ENCODE measurements at places on chromosomes 2 and 18. TPM values are rescaled to one million over a fixed set of nuclear protein-coding genes. Genes with fewer than 3 reads are reported as not detected.

DNA sequence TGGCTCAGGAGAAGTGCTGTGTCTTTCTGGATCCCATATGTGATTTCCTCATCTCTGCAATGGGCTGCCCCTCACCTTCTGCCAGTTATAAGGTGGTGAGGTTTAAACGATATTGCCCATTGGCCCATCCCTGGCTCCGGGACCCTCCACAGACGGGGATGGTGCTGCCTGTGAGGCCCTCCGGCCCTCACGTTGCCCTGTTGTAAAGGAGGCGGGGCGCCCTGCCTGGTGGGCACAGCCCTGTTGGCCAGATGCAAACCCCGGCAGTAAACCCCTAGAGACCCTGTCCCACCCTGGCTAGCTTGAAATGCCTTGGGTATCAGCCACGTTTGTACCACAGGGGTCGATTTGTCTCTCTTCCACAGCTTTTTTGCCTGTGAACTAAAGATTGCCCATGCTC, 7.4 kb downstream of the ARHGEF4 start:
- no peak for DNase-seq

- no peak for DNase-seq
Observed at GRCh38 chr2:137333386-137334165, 568.2 kb downstream of the THSD7B start.

DNA sequence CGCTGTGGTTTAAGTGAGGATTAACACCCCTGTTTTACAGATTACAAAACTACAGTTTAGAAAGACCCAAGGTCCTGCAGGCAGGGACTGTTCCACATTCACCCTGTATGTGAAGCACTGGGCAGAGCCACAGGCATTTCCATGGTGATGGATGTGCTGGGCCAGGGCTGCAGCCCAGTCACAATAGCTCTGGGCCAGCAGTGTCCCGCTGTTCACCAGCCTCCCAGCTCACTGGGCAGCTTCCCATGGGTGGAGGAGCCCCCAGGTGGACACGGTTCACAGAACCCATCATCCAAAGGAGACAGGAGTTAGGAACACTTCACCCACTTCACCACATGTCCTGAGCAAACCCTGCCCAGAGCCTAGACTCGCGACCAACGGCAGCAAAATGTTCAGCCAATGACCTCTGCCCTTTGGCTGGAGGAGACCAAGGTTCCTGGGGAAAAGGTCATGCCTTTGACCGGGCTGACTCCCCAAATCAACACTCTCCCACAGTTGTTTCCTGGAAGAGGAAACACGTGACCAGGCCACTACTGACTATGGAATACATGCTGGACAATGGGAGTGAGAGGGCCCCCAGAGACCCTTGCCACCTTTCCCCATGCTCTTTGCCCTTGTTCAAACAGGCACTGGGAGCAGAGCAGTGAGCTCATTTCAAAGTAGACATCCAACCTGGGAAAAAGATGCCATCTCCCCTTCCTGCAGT, 28.0 kb upstream of the SLC35F6 start:
- no peak for DNase-seq

DNA sequence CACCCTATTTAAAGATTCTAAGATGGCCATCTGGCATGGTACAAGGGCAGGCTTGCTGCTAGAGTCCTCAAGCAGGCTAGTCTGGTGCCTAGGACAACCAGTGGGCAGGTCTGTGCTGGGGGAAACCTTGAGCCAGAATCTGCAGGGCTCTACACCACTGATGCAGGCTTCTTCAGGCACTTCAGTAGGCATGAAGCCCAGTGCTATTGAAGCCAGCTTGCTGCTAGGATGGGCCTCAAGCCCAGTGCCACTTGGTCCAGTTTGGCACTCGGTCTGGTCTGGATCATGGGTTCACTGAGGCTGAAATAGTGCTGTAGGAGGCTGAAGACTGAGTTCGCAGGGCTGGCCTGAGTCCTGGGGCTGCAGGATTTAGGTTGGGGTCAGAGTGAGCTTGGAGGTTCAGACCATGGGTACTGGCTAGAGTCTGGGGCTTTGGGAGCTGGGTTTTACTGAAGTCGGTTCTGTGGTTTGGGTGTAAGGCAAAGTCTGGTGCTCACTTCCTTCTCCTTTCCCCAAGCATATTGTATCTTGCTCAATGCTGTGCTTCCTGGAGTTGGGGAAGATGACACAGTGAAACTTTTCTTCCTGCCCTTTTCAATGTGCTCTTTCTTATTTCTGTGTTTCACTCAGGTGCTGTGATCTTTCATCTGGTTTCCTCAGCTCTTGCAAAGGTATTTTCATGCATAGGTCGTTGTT, 41.2 kb downstream of the SP100 start:
- no peak for DNase-seq

Gene RMDN2
- total RNA-seq, result 11.5 TPM

Gene MARCO
- 6.9 TPM for total RNA-seq

Gene R3HDM1
- total RNA-seq, result 17.7 TPM

- DNase-seq, result no peak
Observed at GRCh38 chr2:161337247-161337646, 29.0 kb downstream of the PSMD14 start.

DNA sequence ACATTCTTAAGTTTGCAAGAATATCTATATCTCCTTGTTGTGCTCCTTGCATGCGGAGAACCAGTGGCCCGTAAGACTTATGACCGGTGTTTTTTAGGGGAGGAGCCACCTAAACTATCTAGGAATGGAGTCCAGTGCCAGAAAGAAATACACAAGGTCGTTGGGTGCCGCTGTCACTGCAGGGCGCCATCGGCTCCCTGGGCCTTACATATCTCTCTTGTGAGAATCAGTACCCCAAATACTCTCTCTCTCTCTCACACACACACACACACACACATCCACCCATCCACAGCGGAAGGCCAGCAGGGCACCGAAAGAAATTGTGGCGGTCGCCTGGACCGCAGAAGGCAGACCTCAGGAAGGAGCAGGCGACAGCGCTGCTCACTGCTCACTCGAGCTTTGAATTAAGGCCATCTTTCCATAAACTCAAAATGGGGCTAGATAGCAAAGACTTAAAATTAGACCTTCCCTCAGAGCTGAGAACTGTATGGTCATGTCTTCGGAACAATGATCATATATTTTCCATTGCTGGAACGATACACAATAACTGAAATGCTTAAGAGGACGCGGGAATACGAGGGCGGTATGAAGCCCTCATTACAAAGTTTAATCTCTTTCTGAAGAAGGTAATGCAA, 10.4 kb downstream of the NR4A2 start:
- no peak for DNase-seq

Gene FBXO15
- total RNA-seq, result 0.64 TPM

Gene FOXI3
- total RNA-seq, result not detected

DNA sequence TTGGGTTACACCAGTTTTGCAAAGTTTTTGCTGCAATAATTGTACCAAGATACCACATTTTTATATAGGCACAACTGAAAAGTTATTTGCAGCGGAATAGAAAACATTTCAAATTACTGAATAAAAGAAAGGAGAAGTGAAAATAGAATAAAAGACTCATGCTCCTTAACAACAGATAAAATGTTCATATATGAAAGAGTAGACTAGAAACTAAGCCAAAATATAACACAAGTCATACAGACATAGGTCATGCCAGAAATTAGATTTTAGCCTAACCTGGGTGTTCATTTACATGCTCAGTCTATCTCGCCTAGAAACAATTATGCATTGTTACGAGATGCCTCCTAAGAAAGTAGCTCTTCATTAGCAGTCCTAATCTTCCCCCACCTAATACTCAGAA, 16.4 kb upstream of the MAP3K20 start:
- no peak for DNase-seq

Gene PLEKHM3
- 35.0 TPM for total RNA-seq

Gene TBR1
- total RNA-seq, result 0.33 TPM

Data from breast epithelium (tissue), 4 donors.